HCT116 (cell line): ENCODE measurements at places on chromosomes 5 and 9. TPM values are rescaled to one million over a fixed set of nuclear protein-coding genes. Genes with fewer than 3 reads are reported as not detected.

Gene PCDHGA11
- total RNA-seq, result 0.39 TPM

DNA sequence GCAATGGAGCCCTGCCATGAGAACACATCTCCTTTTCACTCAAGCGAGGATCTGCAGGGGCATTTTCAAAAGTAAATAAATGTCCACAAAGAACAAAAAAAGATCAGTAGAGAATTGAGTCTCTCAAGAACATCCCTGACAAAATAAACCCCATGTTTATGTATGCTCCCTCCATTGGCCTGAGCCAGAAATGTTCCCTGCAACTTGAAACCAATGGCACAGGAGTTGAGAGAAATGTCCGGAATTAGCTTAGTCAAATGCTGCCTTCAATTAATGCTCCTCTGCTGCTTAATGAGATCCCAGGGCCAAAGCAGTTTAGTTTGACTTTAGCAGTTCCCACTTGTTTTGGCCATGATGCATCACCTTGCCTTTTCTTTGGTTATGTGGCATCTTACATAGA lies 238.3 kb downstream of the EBF1 start:
- no peak for DNase-seq

Gene ENTREP1
- 1.1 TPM for total RNA-seq

Gene FYB1
- total RNA-seq, result 0.42 TPM

GRCh38 chr5:37005252-37005651 lies 128.7 kb downstream of the NIPBL start:
- no peak for DNase-seq

DNA sequence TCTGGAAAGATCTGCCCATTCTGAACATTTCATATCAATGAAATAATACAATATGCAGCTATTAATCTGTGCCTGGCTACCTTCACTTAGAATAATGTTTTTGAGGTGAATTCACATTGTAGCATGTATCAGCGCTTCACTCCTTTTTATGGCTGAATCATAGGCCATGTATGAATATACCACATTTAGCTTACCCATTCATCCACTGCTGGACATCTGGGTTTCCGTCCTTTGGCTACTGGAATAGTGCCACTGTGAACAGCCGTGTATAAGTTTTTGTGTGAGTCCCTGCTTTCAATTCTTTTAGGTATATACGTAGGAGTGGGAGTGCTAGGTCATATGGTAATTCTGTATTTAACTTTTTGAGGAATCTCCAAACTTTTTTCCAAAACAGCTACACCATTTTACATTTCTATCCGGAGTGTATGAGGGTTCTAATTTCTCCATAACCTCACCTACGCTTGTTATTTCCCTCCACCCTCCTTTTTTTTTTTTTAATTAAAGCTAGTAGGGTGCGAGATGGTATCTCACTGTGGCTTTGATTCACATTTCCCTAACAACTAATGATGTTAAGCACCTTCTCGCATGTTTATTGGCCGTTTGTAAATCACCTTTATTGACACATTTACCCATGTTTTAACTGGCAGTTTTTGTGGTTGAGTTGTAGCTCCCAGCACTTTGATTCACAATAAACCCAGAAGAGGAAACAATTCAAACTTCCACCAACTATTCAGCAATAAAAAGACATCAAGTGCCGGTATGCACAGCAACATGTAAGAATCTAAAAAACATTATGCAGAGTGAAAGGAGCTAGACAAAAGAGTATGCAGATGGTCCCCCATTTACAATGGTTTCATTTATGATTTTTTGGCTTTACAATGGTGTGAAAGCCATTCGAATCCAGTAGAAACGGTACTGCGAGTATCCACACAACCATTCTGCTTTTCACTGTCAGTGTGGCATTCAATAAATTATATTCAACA lies 8.1 kb downstream of the SEMA4D start:
- DNase-seq, result no peak
